ENCODE measurements at places on chromosomes 3 and 15.

GRCh38 chr15:94097552-94097951, 133.8 kb upstream of the MCTP2 start:
- no peak for DNase-seq

GRCh38 chr15:40244961-40245523, 6.2 kb downstream of the PAK6 start:
- no peak for DNase-seq

DNA sequence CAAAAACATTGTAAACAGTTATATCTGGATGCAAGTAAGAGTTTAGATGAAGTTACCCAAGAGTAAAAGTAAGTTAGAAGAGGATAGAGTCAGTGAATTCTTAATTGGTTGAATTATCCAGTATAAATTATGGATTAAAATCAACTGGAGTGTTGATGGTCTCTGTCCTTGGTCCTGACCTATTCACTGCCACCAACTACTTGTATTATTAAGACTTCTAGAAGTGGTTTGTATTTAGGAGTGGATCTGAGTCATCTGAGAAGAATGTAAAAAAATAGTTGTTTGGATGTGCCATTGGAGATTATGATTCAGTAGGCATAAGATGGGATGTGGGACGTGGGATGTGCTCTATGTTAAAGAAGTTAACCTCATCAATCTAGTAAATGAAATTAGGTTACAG, 86.4 kb downstream of the SYNPR start:
- no peak for DNase-seq

DNA sequence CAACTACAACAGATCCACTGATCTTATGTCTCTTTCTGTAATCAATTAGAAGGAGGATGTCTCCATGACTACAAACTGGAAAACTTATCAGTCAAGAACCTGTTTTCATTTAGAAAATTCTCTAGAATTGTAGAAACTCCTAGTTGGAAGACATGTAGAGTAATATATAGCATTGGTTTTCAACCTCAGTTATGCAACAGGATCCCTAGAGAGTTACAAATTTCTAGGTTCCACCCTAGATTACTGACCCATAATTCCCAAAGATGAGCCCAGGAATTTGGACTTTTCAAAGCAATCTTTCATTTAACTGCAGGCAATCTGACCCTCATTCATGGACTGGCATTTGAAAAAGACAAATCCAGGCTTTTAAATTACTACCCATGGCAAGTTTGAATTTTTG, 116.9 kb upstream of the RAP2B start:
- DNase-seq: no peak

- DNase-seq: no peak
Observed at GRCh38 chr15:84727429-84727828, 11.5 kb upstream of the SEC11A start.

- no peak for DNase-seq
Observed at GRCh38 chr15:69510556-69510955, 57.9 kb downstream of the RPLP1 start.

DNA sequence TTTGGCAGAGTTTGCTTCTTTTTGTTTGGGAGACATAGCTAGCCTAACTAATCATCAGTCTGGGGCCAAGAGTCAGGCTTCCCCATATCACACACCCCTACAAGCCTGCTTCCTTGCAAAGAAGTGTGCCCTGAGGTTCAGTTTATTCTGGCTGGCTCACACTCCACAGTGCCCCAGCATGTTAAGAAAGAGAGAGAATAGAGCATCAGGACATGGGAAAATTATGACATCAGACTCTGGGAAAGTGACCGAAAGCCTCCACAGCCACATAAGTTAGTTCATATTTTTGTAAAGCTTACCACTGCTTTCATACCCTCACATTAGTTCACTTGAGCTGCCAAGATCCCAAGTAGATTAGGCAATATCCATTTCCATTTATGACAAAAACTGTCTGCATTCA, 63.0 kb upstream of the CFAP161 start:
- no peak for DNase-seq

DNA sequence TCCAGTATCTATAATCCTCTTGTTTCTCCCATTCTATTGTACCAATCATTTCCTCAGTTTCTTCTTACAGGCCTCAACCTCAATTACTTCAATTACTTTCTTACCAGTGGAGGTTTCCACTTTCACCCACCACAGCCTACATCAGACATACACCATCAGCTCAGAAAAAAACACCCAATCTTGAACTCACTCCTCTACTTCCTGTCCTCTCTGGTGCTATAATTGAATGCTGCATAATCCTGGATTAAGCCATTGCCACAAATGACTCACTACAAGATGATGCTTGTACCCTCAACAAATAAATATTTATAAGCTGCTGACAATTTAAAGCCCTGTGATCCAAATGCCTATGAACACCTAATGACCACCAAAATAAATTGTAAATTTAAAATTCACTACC, 18.5 kb downstream of the RYK start:
- DNase-seq: no peak
